Osteoblast (primary cell): ENCODE measurements at places on chromosomes 6 and 20. TPM values are rescaled to one million over a fixed set of nuclear protein-coding genes. Genes with fewer than 3 reads are reported as not detected.
A peak's percentile ranks its signal among the peaks of the same experiment; 100 is the strongest.

Gene CRISP3
- not detected in 2 replicates for total RNA-seq

Gene RFX6
- total RNA-seq, result not detected in 2 replicates

DNA sequence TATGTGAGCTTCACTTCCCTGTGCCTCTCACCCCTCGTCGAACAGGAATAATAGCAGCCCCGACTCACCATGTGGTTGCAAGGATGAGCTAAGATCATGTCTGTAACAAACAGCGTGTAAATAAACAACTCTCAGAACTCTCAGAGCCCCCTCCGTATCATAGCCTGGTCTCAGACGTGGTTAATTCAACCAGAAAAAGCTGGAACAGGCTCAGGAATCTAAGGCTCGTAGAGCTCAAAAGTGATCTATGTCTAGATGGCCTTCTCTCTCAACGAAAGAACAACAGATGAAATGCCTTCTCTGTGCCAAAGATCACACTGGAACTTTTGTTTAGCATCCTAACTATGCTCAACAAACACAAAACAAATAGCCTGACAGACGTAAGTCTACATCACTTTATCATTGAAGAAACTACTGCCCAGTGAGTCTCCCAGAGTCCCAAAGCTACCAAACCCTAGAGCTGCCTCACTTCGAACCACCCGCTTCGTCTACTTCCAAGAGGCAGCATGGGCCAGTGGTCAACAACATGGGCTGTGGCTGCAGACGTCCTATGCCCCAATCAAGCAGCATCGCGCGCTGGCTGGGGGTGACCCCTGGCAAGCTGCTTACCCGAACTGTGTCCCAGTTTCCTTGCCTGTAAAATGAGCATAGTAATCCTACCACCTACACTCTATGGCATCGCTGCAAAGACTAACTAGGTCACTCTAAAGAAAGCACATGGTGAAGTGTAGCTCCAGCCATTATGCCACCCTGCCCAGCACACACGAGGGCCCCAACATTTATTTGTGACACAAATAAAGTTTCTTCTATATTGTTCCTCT lies 35.1 kb downstream of the NFATC2 start:
- no peaks in the 10 kb centered on the region for H3K36me3 ChIP-seq
- peaks cover 2% of the 10 kb centered on the region for H3K27me3 ChIP-seq
- peak; percentile 80 for DNase-seq
- no peaks in the 10 kb centered on the region for H3K4me1 ChIP-seq
- H3K4me3 ChIP-seq, result no peak overlapping the region
- H3K27ac ChIP-seq, result no peak overlapping the region

- no peak for DNase-seq
- no peak overlapping the region for H3K27ac ChIP-seq
- no peak overlapping the region for H3K4me3 ChIP-seq
- no peaks in the 10 kb centered on the region for H3K4me1 ChIP-seq
Observed at GRCh38 chr6:15961635-15962448, 167.0 kb upstream of the MYLIP start.

Gene ANGPT4
- under 0.01 TPM in 2 replicates for total RNA-seq

GRCh38 chr6:14258695-14259593 lies 141.4 kb downstream of the CD83 start:
- H3K27ac ChIP-seq, result no peak overlapping the region
- H3K4me1 ChIP-seq, result no peaks in the 10 kb centered on the region
- DNase-seq, result no peak
- no peaks in the 10 kb centered on the region for H3K36me3 ChIP-seq
- no peaks in the 10 kb centered on the region for H3K27me3 ChIP-seq

Gene ASF1A
- total RNA-seq, result 15.2 and 16.2 TPM in 2 replicates
